Motor neuron (in vitro differentiated cells): ENCODE measurements at places on chromosomes 3 and 15. TPM values are rescaled to one million over a fixed set of nuclear protein-coding genes. Genes with fewer than 3 reads are reported as not detected.

The AHSG gene
- 0.36 and 1.1 TPM in 2 replicates for total RNA-seq

The PRICKLE2 gene
- 2.1 and 5.7 TPM in 2 replicates for total RNA-seq

The MYRIP gene
- 3.2 and 3.4 TPM in 2 replicates for total RNA-seq

The DAZL gene
- total RNA-seq = not detected in 2 replicates

The CACNA2D3 gene
- total RNA-seq = 0.49 TPM in 1 of 2 replicates, not detected in the other

The CCDC80 gene
- total RNA-seq = 122 and 139 TPM in 2 replicates

The STRIT1 gene
- total RNA-seq = not detected in 2 replicates

The FBXW12 gene
- total RNA-seq = 0.50 and 0.65 TPM in 2 replicates

The IGSF11 gene
- 3.5 and 4.7 TPM in 2 replicates for total RNA-seq

The ZCWPW2 gene
- total RNA-seq = 0.60 and 0.63 TPM in 2 replicates

The PPARG gene
- total RNA-seq = 0.66 and 1.1 TPM in 2 replicates
